Immature natural killer cell (primary cell): ENCODE measurements at places on chromosomes 7 and 10.

- DNase-seq = no peak
These were observed 33.7 kb downstream of the ANKIB1 start for GRCh38 chr7:92279396-92280031.

DNA sequence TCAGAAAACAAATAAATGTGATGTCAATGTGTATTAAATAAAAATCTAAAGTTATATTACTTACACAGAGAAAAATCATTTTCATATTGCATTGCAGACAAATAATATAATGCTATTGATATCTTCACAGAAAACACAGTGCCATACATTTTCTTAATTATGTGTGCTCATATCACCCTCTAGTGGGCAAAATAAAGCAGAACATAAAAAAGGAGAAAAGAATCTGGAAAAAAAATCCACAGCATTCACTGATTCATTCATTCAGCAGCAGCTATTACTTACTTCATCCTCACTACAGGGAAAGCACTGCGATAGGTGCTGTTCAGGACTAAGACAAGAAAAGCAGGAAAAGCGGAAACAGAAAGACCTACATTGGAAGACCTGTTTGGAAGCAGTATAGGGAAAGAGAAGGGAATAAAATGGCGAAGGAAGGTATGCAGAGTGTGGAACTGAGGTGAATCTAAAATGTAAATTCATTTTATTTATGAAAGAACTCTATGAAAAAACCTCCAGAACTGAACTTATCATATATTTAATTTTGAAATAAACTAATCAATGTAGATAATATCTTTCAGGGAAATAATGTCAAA is 73.2 kb downstream of the POT1 start:
- no peak for DNase-seq

DNA sequence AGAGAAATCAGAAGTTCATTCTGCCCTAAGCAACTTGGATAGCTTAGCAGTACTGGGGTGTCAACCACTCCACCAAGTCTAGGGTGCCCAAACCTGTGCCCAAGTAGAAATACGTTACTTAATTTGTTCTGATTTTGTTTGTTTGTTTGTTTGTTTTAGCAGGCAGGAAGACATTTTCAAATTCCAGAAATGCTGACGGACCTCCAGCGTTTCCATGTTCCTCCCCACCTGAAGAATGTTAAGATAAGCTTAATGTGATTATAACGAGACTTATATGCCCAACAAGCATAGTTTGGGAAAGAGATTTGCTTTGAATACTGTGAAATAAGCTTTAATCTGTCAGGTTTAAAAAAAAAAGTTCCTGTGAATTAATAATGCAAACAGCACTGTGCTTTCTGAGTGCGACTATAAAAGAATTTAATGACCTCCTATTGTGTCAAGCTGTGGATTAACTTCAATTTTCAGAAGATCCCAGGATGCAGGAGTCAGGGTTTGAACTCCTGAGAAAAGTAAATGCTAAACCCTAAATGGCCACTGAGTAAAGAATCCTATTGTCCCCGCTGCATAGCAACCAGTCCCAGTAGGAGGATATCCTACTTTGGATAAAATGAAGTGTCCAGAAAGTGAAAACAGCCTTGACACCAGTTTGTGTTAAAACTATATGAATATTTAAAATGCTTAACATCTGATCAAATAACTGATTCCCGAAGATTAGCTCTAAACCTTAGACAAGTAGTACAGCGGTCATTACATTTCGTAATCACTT is 56.5 kb downstream of the LYZL1 start:
- DNase-seq = no peak

DNA sequence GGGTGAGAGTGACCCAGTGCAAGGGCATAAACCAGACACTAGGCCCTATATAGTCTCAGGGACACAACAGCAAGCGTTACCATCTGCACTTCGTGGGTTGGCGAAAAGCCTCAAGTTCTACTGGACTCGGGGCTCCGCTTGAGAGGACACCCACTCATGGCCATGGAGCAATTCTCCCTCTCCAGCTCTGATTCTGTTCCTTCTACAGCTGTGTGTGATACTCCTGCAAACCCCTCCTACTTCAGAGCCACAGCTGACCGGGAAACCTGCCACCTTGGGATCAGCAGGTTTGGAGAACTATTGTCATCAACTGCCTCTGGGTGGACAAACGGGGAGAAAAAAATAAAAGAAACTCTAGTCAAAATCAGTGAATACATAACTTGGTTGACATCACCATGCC is 306.9 kb downstream of the FGFR2 start:
- DNase-seq = no peak

- no peak for DNase-seq
These were observed 141.6 kb downstream of the PKD1L1 start for GRCh38 chr7:47806701-47807103.

GRCh38 chr7:1144269-1144771 is 15.7 kb downstream of the ZFAND2A start:
- no peak for DNase-seq

DNA sequence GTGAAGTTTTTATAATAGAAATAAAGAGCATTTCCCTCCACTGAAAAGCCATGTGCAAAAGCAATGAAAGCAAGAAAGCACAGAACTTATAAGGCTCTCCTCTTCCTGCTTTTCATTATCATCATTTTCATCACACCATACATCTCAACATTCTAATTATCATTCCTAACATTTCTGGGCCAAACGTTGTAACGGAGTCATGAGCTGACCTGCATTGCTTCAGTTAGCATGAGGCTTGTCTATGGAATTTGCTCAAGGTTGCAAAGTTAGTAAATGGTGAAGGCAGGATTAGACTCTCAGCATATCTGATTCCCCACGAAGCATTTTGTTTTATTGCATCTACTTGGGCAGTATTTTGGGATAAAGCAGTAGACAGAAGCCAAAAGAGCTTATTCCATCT is 11.4 kb downstream of the SCIN start:
- DNase-seq = no peak

GRCh38 chr7:112616295-112616694 is 135.5 kb downstream of the LSMEM1 start:
- no peak for DNase-seq

DNA sequence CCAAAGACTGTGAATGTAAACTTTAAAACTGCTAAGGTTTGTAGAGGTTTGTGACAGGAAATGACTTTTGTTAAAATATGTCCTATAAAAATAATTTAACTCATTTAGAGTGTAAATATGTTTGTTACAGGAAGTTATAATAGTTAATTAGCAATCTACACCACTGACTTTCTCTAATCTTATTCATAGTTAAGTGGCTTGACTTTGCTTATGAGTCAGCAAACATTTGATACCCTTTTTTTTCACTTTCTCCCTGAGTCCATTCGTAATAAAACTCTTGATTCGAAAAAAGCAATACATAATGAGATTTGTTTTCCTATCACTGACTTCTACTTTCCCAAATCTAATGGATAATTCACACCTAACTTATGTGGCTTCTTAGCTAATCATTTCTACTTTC is 317.7 kb upstream of the SEMA3C start:
- DNase-seq = no peak

DNA sequence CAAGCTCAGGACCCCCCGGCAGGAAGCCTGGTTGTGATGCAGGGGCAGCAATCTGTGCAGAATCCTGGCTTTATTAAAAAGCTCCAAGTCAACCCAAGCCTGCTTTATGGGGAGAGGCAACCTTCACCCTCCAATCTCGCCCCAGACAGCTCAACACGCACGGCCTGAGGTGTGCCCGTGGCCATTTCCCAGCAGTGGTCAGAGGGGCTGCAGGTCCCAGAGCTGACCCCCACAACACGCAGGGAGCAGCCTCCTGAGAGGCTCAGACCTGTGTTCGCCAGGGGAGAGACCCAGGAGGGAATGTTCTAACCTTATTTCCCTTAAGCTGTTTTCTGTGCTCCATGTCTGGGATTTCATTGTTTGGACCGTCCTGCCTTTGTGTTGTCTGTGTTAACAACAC is 108.2 kb downstream of the CTBP2 start:
- no peak for DNase-seq

DNA sequence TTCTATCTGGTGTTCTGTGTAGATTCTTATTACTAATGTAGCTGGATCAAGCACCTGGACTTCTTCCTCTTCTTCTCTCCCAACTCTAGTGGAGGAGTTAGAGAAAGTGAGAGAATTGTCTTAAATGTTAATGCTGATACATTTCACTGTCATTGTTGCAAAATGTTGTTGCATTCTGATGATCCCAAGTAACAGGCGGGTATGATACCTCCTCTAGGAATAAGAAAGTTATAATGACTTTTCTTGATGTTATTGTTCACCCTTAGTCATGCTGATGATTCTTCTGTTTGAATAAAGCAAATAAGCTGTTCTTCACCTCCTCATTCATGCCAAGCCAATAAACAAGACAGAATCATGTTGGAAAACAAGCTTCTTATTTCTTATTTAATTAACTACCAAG is 9.1 kb downstream of the CHRM2 start:
- no peak for DNase-seq

- DNase-seq = no peak
These were observed 138.9 kb downstream of the JAZF1 start for GRCh38 chr7:28041508-28042314.

- DNase-seq = no peak
These were observed 59.0 kb upstream of the FGL2 start for GRCh38 chr7:77258593-77258992.

GRCh38 chr7:24438232-24438631 is 135.0 kb upstream of the PALS2 start:
- DNase-seq = no peak

DNA sequence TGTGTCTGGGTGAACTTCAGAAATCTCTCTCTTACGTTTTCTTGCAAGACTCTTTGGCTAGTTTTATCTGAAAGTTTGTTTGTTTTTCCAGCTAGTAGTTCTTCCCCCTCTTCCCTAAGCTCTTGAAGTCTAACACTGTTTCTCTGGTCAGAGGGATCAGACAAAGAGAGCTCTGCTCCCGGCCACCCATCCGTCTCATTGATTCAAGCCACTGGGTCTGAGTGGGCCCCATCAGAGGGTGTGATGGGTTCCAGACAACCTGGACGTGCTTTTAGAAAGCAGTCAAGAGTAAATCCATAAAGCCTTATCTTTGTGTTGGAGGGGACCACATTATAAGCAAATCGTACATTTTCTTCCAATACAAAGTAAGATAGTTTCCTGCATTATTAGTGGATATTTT is 242.6 kb upstream of the C7orf33 start:
- DNase-seq = no peak

DNA sequence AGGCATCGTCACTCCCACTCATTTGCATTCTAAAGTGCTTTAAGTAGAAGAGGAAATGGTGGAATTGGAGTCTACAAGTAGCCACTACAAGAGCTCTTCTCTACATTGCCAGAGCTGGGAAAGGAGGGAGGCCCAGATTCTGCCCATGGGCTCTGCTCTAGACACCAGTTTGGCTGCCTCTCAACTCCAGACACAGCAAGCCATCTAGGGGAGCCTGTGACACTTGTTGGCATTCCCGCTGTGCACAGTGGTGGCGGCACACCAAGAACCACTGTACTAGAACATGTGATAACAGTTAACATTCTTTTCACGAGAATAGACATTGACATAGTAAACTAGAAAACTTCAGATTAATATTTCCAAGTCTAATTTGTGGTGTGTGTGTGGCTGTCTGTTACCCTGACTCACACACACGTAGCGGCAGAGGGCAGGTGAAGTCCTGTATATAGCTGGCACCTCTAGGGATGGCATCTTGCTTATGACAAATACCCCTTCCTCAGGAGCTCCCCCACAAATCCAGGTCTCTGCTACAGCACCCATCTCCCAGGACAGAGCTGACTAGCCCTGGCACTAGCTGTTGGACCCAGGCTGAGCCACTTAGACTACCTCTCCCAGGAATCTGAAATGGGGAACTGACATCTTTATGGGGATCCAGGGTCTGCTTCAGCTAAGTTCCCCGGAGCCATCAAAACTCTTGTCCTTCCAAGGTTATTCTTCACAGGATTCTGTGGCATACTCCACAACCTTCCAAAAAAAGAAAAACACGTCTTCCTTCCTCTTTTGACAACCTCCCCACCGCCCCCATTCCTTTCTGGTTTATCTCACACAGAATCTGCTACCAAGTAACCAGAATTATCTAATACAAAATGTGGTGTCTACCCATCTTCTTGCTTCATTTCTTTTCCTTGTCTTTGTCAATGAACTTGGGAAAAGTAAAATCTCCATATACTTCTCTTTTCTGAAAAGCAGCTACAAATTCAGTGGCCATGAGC is 54.7 kb upstream of the MRLN start:
- DNase-seq = no peak

- peak; percentile 74 for DNase-seq
These were observed at the start of gene ZNF22 for GRCh38 chr10:45000752-45001380. TSS of gene ZNF22 (plus strand) at chr10:45000923. CDS start at chr10:45003369, 2,446 bp downstream.

DNA sequence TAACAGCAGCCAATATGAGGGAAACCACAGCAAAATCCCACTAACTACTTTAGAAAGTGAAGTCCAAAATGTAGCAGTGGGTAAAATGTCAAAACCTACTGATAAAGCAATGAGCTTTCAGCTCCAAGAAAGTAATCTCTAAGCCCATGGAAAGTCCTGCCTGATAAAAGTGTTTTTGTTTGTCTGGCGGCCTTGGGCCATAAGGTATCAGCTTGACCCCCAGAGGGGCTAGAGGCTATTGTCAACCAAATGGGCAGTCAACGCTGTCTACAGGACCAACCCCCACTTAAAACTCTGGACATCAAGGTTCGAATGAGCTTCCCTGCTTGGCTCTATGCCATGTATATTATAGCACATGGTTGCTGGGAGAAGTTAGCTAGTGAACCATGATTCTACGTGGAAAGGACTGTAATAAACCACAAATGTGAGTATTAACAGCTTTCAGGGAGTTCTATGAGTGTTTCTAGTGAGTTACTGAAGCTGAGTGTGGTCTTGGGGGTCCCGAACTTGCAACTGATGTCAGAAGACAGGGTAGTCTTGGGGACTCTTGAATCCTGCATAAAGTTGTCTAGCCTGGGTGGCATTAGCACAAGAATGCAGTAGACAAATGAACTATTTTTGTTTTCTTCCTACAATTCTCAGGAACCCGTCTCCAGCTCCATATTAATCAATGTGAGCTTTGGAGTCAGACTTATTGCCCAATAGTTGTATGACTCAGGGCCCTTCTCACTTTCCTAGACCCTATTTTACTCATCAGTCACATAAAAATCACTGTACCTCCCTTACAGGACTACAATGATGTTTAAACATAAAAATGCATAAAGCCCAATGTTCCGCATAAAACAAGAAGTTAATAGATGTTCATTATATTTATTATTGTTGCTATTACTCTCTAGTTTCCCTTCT is 164.9 kb downstream of the DGKI start:
- no peak for DNase-seq

DNA sequence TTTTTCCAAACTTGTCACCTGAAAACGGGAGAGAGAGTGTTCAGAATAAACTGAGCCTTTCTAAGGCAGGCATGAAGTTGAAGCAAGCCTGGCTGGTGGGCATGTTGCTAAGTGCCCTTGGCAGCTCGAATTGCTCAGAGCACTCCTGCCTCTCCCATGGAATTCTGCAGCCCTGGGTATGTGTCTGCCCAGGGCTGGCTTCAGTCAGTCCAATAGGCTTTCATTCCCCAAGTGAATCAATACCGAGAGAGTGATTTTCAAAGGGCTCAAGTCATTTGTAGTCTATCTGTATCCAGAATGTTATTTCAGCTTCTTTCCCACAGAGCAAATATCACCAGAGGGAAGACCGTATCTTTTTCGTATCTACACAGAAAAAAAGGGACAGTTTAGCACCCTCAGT is 415.5 kb upstream of the COBL start:
- DNase-seq = no peak

GRCh38 chr7:110522761-110523200 is 568.1 kb upstream of the LRRN3 start:
- no peak for DNase-seq
